Dorsolateral prefrontal cortex (tissue), 122 donors: ENCODE measurements at places on chromosomes 11 and 22. TPM values are rescaled to one million over a fixed set of nuclear protein-coding genes. Genes with fewer than 3 reads are reported as not detected.

- no peak for DNase-seq
Observed at GRCh38 chr11:67317888-67318555, 14.7 kb downstream of the SSH3 start.

- DNase-seq, result no peak
Observed at GRCh38 chr11:67630943-67631331, 1.2 kb upstream of the NUDT8 start.

The DGCR6 gene
- 27.7 TPM for total RNA-seq

- no peak for DNase-seq
Observed at GRCh38 chr11:83681031-83681781, 395.0 kb upstream of the CCDC90B start.
